ENCODE measurements at places on chromosomes 3 and 15.

DNA sequence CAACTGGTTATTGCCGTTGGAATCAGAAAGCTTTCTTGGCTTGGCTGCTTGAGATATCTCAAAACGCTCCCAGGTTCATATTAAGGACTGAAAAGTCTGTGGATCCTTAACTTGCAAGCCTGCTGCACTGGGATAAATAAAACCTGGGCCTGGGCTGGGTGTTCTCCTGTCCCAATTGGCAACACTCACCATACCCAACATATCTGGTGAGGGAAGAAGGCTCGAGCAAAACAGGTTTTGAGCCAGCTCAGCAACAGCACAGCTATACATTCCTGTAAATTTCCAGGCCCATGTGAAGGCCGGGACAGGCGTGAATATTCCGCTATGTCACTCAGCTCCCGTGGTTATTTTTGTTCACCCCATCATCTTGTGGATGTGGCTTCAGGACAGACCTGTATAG is 169.0 kb upstream of the BCL6 start:
- DNase-seq = no peak

DNA sequence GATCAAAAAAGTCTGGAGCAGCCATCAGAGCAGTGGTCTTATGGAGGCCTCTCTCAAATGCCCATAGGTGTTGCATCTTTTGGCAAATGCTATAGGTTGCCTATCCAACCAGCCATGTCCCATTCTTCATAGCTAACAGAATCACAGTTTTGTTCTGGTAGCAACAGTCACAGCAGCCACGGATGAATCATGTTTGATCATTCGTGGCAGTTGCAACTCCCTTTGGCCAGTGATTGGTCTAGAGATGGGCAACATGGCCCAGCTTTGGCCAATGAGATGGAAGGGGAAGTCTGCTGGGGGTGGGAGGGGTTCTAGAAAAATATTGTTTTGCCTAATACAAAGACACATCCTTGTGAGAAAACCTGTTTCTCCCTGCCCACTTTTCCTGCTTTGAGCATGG is 50.3 kb upstream of the PPP2R3A start:
- DNase-seq = no peak

- DNase-seq = no peak
Measured at GRCh38 chr15:45441036-45441435, 62.7 kb upstream of the GATM start.

GRCh38 chr15:96484830-96485229 is 154.3 kb downstream of the NR2F2 start:
- DNase-seq = no peak

- DNase-seq = no peak
Measured at GRCh38 chr3:128632301-128632700, 18.3 kb downstream of the RPN1 start.

GRCh38 chr3:138148503-138148902 is 16.3 kb upstream of the A4GNT start:
- DNase-seq = no peak

DNA sequence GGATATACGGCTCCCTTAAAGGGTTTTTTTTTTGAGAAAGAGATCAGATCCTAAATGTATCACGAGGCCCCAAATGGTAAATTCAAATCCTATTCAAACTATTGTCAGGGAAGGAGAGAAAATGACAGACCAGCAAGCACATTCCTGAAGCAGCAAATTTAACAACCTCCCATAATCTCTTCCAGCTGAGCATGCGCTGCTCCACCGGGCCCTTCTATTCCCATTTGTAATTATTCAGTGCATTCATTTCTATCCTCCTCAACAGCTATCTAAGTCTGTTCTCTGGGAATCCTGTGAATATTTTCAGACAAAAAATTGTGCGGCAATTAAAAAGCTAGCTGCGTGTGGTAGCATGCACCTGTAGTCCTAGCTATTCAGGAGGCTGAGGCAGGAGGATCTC is 43.2 kb downstream of the MAGI1 start:
- DNase-seq = no peak

DNA sequence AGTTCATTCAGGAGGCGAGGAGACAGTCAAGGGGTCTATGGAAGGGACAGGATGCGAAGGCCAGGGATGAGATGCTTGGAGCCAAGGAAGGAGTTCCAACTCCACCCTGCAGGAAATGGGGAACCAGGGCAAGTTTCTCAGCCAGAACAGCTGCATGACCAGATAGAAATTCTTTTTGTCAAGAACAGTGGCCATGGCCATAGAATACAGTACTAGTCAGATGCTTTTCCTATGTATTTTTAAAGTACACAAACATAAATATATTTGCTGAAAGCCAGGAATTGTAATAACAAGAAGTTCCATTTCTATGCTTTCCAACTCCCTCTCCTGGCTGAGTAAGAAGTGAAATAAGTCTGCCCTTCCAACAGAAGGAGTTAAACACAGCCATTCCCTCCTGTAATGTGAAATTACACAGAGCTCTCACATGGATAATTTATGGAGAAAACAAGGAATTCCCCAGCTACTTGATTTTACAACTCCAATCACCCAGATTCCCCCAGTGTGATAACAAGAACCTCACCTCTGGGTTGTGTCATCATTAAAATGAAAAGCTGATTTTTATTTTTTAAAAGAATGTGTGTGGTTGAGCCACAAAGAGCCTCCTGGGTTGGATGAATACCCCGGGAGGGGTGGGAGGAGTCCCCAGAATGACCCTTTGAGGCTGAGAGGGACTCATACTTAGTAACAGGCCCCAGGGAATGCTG is 124.6 kb upstream of the ARHGEF3 start:
- no peak for DNase-seq

DNA sequence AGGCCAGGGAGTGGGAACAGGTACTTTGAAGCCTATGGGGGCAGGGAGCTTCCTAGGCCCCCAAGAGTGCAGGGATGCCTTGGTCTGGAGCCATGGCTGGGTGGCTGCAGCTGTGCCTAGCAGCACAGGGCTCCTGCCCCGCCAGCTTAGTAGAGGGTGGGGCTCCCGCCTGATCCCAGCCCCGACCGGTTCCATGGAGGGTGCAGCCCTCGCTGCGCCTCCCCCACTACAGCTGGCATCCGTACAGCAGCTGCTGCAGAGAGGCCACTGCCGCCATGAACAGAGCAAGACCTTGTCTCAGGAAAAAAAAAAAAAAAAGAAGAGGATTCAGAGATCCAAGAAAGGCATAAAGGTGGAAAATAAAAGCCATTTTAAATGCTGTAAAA is 277.2 kb downstream of the UBE2E2 start:
- DNase-seq = no peak

- no peak for DNase-seq
Measured at GRCh38 chr15:38740206-38740605, 175.6 kb upstream of the RASGRP1 start.

DNA sequence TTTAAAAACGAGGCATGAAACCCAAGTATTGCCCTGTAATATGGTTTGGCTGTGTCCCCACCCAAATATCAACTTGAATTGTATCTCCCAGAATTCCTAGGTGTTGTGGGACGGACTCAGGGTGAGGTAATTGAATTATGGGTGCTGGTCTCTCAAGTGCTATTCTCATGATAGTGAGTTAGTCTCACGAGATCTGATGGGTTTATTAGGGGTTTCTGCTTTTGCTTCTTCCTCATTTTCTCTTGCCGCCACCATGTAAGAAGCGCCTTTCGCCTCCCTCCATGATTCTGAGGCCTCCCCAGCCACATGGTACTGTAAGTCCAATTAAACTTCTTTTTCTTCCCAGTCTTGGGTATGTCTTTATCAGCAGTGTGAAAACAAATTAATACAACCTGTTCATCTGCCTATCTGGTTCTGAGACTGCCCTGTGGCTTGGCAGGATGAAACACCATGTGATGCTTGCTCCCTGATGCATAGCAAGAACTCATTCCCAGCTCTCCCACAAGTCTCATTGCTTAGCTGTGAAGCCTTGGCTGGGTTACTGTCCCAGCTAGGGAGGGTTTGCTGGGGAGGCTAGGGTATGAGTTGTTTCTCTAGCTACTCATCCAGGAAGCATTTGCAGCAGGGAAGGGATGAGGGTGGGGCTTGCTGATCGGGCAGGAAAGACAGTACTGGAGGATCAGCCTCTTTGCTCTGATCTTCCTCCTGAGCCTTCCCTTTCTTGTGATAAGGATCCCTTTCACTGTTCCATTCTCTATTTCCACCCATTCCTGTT is 3.7 kb upstream of the SQOR start:
- no peak for DNase-seq

DNA sequence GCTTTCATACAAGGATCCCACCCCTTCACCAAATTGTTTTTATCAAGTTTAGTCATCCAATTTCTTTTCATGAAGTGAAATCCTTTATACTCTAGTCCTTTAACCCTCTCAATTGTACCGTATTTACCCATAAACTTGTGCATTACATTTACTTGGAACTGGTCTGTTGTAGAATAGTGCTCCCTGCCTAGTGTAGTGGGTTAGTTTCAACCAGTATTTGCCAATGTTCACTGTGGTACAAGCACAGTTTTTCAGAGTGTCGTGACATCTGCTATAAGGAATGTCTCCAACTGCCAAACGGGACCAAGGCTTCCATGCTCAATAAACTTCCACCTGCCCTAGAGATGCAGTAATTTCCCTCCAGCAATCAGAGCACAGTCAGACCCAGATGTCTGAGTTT is 211.9 kb downstream of the KCNAB1 start:
- DNase-seq = no peak

DNA sequence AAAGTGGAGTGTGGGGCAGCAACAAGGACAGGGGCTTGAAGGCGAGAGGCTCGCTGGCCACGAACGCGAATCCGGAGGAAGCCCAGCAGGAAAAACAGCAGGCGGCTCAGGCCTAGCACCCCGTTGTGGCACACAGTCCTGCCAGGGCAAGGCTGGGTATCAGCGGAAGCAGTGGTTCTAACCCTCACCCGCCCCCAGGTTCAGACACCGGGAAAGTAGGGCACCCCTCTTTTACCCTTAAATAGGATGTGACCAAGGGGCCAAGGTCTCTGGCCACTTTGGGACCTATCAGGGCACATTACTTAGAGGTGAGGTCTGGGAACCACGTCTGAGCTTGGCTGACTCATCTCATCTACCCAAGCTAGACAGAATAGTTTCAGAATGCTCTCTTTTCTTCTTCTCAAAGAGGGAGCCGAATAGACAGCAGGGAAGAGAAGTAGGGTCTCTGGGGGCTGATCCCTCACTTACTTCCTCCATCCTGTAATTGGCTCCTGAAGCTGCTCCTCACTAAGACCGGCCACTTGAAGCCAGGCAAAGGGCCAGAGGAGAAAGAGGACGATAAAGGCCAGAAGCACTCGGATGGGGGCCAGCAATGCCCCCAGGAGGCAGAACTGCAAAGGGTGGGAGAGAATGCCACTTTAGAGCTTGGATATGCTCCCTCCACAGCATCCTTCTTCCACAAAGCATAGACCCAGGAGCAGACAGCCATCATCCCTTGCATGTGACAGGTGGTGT is 1.7 kb downstream of the LPCAT4 start:
- no peak for DNase-seq

GRCh38 chr3:113214917-113215595 is 3.7 kb downstream of the BOC start:
- DNase-seq = no peak

DNA sequence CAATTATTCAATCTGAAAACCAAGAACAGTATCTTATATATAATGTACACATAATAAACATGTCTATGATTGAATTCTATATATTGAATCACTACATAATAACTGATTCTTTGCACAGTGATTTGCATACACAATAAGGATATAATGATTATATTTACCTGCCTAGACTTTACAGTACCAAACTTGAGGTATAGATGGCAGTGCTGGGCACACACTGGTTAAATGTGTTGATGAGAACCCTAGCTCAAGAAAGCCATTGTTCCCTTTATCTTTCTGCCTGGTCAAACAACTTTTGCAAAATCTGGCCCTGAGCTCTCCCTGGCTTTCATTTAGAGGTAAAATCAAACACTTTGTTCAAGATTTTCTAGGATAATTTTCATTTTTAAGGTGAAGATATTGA is 697.7 kb downstream of the TUSC7 start:
- no peak for DNase-seq

GRCh38 chr15:32987067-32987466 is 207.4 kb downstream of the FMN1 start:
- DNase-seq = no peak

GRCh38 chr3:50001511-50001910 is 61.6 kb downstream of the RBM6 start:
- no peak for DNase-seq

- no peak for DNase-seq
Measured at GRCh38 chr15:52109559-52110451, 2.8 kb downstream of the BCL2L10 start.

DNA sequence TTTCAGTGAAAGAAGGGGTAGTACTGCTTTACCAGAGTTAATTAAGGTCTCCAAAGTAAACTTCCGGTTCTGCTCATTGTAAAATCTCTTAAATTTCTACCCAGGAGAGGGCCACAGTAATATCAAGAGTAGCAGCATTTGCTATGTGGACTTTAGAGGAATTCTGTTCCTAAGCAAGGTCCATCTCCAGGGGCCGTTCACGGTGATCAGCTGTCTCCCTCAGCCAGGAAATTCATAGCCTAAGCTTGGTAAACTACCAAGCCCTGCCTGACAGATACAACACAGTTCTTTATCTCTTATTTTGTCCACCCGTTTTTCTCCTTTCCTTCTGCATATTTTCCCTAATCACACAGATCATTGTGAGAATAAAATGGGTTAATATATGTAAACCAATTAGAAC is 2.3 kb downstream of the DUT start:
- no peak for DNase-seq

- DNase-seq = no peak
Measured at GRCh38 chr3:147269907-147270306, 136.4 kb downstream of the ZIC4 start.

DNA sequence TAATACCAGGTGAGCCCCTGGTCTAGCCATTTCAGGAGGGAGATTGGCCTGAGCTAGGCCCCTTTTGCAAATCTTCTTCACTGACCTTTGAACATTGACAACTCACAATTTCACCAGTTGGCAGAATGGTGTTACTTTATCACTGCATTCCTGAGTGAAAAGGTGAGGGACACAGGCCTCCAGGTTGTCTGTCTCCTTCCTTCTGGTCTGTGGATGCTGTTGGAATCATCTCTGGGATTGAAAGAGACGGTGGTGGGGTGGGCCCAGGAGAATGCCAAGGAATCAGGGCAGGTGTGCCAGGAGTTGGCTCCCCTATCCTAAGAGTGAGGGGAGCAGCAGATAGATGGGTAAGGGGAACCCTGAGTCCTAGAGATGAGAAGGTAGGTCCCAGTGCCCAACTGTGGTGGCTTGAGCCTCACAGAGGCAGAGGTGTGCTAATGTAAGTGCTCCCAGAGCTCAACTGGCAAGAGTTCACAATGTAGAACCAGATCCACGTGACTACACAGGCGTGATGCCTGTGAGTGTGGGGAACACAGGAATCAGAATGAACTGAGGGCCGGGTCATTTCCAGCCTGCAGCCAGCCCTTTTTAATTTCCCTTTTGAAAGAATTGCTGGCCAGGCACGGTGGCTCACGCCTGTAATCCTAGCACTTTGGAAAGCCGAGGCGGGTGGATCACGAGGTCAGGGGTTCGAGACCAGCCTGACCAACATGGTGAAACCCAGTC is 11.2 kb downstream of the C3orf62 start:
- no peak for DNase-seq

All from T-helper 17 cell (primary cell).